ENCODE measurements at places on chromosomes 5 and 9.

GRCh38 chr9:111180811-111181210, 142.5 kb upstream of the LPAR1 start:
- no peak for DNase-seq

- peak; percentile 5 for DNase-seq
These were observed 85.0 kb downstream of the STK10 start for GRCh38 chr5:172102913-172103626.

- no peak for DNase-seq
These were observed 12.7 kb downstream of the PTPDC1 start for GRCh38 chr9:94096819-94097577.

DNA sequence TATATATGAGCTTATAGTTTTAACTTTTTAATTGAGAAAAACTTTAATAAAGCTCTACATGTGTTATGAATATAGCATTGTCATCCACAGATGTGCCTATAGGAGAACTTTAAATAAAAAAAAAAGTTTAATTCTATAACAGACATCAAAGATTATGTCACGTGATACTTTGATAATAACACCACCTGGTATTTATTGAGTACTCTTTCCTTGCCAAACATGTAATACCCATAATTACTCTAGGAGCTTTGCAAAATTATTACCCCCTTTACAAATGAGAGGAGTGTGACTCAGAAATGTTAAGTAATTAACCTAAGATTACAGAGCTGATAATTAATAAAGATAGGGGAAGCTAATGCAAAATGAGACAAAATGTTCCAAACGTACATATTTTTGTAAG, 43.0 kb downstream of the ITGA2 start:
- no peak for DNase-seq

DNA sequence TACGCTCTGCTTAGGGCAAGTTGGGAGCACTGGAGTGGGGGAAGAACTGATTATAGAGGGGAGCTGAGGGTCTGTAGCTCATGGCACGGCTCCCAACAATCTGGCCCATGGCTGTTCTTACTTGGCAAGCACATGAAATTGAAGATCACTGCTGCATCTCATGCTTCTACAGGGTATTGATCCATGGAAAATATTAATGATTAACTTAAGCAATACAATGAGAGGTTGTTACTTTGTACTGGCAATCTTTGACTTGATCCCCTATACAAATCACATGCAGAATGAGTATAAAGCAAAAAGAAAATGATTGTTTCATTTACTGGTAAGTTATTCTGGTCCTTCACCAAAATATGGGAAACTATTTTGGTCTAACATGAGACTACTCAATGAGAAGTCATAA, 481.1 kb downstream of the PDE4D start:
- DNase-seq: no peak

- peak; percentile 3 for DNase-seq
These were observed 456.2 kb downstream of the RASEF start for GRCh38 chr9:82606492-82607382.

GRCh38 chr9:3509926-3510325, 15.9 kb downstream of the RFX3 start:
- no peak for DNase-seq

DNA sequence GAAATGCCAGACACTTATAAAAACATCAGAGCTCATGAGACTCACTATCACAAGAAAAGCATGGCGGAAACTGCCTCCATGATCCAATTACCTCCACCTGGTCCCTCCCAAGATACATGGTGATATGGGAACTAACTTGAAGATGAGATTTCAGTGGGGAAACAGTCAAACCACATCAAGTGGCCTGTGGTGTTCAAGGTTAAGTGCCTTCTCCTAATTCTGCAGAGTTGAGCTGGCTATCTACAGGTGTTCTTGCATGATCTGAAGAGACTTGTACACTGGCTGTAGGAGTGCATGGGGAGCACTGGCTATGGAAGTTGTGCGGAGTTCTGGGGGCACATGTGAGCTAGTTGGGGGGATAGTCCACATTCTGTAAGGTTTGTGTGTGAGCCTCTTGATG, 34.0 kb upstream of the CKS2 start:
- DNase-seq: no peak

GRCh38 chr5:42606464-42606869, 150.2 kb upstream of the CCDC152 start:
- no peak for DNase-seq
